NCI-H1048 (cell line): ENCODE measurements at places on chromosomes 7 and 10.
A peak's percentile ranks its signal among the peaks of the same experiment; 100 is the strongest.

DNA sequence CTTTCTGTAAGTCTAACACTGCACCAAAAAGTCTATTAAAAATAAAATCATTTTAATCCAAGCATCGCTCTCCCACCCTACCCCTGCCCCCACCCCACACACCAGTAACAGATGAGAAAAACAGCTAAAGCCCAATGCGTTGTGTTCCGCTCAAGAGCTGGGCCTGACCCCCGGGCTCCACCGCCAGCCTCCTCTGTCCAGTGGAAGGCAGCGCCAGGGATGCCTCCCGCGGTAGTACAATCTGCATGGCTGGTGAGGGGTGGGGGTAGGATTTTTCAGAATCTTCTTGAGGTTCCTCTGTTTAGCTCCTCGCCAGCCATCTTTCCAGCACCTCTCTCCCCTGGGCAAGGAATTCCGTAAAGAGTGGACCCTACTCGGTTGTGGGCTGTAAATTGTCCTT, 12.1 kb downstream of the THSD7A start:
- DNase-seq, result no peak

GRCh38 chr10:90993340-90993739, 72.5 kb upstream of the ANKRD1 start:
- DNase-seq, result no peak

GRCh38 chr7:154984601-154985188, 18.2 kb downstream of the PAXIP1 start:
- DNase-seq, result no peak

- peak; percentile 11 for DNase-seq
Observed at GRCh38 chr10:80204677-80205476, 460 bp downstream of the ANXA11 start.

DNA sequence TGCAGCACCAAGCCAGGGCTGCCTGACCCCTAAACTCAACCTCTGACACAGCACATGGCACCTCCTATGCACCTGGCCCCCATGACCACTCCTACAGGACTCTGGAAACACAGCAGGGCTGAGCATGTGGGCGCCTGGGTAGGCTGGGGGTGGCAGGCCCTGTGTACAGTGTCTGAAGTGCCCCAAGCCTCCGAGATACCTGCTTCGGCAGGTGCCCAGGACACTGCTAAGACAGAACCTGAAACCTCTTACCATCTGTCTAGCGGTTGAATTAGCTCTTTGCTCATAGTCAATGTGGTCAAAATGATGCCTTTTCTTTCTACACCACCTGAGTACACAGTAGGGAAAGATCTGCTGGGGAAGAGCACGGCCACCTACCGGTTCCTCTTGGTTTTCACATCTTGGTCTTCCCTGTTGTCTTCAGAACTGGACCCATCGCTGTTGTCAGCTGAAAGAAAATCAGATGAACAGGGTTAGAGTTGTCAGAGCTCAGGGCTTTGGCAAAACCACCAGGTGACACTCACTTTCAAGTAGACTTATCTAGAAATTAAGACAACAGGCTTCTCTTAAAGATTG, 177.4 kb downstream of the TCERG1L start:
- DNase-seq, result no peak

- DNase-seq, result no peak
Observed at GRCh38 chr10:72729528-72729927, 37.6 kb downstream of the MCU start.

DNA sequence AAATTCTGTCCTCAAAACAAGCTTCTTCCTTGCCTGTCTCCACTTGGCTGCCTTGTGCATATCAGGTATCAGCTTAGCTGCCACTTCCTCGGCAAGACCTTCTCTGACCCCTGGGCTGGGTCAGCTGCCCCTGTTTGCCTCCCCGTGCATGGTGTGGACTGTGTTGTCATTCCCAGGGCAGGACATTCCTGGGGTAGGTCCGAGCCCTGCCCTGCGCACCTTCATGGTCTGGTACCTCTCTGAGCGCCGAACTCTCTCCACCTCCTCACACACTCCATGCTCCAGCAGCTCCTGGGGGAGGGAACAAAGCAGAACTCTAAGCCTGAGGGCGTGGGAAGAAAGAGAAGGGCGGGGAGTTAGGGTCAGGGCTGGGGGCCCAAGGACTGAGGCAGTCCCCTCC, 3.8 kb downstream of the POLM start:
- no peak for DNase-seq

GRCh38 chr10:130010653-130011052, 46.6 kb upstream of the EBF3 start:
- DNase-seq, result no peak

- no peak for DNase-seq
Observed at GRCh38 chr10:48742891-48743860, 58.5 kb downstream of the WDFY4 start.

GRCh38 chr10:7794251-7795026, 6.5 kb downstream of the ATP5F1C start:
- no peak for DNase-seq

DNA sequence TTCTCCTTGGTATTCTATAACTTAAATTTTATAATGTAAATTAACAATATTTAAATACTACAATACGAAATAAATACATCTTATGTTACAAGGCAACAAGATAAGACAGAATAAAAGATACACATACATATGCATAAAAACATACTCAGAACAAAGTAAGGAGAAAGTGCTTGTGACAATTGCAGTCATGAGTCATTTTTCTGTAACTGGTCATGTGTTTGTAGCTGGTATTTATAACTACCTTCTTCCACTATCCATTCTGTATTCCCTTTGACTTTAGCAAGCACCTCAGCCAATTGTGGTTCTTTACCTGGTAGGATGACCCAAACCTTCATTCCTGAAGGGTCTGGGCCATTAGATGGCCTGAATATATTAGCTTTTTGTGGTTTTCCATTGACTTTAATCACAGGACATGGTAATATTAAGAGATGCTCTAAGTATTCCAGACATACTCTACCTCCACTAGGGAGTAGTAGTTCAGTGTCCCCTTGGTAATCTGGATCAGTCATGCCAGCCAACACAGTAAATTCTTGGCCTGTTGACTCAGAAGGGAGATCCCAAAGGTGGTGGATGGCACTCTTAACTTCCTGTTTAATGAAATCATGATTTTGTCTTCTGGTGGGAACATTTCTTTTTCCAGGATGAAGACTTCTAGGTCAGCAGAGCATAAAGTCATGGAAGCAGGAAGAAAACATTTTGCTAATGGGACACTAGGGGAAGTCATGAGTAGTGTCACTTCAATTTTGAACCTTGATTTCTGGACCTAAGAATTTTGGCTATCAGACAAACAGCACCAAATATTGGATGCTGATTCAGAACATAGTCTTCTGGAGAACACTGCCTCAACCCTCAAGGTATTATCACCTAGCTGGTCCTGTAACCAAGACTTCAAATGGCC, 733.7 kb upstream of the IGFBP3 start:
- DNase-seq, result no peak

DNA sequence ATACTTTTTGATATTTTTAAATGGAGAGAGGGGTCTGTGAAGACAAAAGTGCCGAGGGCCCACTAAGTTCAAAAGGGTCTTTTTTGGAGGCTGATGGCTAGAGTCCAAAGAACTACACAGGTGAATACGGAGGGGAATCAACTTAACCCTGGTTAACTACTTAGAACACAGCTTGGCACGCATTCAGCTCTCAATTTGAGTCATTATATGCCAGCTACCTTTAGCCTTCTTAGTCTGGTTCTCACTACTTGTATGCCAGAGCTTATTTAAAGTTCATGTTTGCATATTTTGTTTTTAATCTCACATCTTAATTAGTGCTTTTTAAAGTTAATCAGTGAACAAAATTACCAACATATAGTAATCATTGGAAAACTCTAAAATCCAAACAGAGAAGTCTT, 80.8 kb downstream of the VWDE start:
- DNase-seq, result no peak

GRCh38 chr10:24096281-24096680, 112.7 kb upstream of the KIAA1217 start:
- DNase-seq, result no peak

- DNase-seq, result no peak
Observed at GRCh38 chr7:133551466-133551865, 298.6 kb downstream of the EXOC4 start.

DNA sequence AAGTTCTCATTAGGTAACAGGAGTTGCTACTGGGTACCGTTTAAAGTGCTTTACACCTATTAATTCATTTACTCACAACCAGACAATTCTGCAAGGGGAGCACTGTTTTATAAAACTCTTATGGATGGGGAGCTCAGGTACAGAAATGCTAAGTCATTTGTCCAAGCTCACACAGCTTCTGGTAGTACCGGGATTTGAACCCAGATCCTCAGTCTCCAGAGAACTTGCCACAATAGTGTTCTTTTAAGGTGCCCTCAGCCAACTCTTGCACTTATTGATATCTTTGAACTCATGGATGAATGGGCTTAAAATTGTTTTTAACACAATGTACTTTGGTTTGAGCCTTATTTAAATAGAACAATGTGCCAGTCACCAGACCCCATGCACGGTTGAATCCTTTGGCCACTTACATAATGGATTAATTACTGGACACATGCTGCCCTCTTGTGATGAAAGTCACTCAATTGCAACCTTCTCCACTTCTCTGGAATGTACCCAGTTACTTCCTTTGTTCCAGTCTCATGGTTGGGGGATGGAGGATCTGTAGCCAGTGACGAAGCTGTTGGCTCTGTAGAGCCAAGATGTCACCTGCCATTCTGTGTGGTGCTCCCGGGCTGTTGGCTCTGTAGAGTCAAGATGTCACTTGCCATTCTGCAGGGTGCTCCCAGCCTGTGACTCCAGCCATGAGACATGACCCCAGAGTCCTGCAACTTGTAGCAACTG, 65.6 kb downstream of the NOD1 start:
- no peak for DNase-seq

GRCh38 chr7:98213296-98213887, 2.2 kb downstream of the BHLHA15 start:
- DNase-seq, result no peak

- DNase-seq, result no peak
Observed at GRCh38 chr10:109875151-109875568, 48.2 kb downstream of the XPNPEP1 start.

DNA sequence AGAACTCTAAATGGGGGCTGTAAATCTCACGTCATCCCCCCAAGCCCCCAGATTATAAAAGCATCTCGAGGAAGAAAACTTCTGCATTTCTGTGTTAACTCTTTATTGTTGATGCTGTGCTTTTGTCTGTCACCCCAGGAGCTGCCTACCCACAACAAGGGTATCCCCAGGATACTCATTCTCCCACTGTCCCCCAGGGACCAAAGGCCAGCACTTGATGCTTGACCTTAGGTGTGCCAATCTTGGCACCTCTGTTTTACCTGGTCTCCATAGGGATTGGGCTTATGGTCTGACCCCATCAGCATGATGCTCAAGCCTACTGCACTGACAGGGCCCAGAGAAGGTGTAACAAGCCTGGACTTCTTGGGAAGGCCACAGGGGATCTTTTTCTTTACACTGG, 225.9 kb upstream of the AGK start:
- DNase-seq, result no peak

DNA sequence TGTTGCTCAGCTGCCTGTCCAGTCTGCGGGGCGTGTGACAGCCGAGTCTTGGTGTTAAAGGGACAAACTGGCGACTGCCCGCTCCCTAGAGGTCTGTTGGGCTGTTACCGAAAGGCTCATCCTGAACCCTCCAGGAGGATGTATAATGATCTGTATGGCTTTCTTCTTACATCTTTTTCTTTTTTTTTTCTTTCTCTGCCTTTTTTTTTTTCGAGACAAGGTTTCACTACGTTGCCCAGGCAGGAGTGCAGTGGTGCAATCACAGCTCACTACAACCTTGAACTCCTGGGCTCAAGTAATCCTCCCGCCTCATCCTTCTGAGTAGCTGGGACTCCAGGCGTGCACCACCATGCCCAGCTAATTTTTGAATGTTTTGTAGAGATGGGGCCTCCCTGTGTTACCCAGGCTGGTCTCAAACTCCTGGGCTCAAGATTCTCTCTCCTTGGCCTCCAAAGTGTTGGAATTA, 857 bp downstream of the INTS15 start:
- DNase-seq, result no peak

DNA sequence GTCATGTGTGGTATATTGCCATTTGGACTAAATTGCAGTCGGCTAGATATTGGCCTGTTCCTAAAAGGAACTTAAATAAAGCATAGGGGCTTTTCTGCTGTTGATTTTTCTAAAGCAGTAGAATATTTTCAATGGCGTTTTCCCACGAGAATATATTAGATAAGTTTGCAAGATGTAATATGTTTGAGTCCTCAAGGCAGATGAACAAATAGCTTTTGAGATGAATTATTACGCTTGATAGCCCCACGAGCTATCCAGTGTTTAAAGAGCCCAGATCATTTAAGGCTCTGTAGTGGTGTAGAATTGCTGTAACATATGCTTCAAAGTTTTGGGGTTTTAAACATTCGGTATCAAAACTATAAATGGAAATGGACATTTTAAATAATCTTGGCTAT, 2.9 kb downstream of the CELF2 start:
- DNase-seq, result no peak

DNA sequence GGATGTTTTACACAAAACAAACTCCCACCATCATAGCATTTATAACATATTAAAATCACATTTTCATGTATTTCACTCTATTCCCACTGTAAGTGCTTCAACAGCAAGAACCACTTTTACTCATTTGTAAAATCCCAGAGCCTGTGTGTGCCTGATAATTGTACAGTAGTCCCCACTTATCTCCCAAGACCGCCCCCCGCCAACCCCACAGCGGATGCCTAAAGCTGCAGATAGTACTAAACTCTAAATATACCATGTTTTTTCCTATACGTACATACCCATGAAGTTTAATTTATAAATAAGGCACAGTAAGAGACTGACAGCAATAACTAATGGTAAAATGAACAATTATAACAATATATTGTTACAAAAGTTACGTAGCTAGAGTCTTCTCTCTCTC, 33.5 kb downstream of the EZH2 start:
- DNase-seq, result no peak

- no peak for DNase-seq
Observed at GRCh38 chr10:109914966-109915365, 8.3 kb downstream of the XPNPEP1 start.

GRCh38 chr10:8418631-8419030, 364.1 kb downstream of the GATA3 start:
- no peak for DNase-seq

DNA sequence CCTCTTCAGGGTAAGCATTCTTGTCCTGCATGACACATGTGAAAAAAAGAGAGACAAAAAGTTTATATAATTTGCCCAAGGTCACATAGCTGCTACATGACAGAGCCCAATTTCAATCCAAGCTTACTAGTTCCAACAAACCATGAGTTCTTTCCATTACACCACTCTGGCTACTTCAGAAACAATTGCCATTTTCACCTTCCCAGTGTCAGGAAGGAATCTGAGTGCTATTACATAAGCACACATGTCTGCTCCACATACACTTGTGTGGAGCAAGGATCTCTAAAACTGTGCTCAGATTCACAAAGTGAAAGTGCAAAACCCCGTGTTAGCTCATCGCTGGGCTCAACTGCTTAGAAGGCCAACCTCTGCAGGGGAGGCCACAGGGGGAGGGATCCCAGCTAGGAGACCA, 356.2 kb upstream of the NFE2L3 start:
- DNase-seq, result no peak

- DNase-seq, result no peak
Observed at GRCh38 chr10:71273506-71273905, 45.6 kb upstream of the SLC29A3 start.

- DNase-seq, result no peak
Observed at GRCh38 chr7:100166970-100167911, 1.2 kb downstream of the GAL3ST4 start.

- no peak for DNase-seq
Observed at GRCh38 chr7:80095545-80095944, 39.1 kb upstream of the GNAI1 start.
